ENCODE measurements at places on chromosomes 6 and 20.

GRCh38 chr6:148972481-148972880, 225.7 kb downstream of the UST start:
- DNase-seq, result no peak

DNA sequence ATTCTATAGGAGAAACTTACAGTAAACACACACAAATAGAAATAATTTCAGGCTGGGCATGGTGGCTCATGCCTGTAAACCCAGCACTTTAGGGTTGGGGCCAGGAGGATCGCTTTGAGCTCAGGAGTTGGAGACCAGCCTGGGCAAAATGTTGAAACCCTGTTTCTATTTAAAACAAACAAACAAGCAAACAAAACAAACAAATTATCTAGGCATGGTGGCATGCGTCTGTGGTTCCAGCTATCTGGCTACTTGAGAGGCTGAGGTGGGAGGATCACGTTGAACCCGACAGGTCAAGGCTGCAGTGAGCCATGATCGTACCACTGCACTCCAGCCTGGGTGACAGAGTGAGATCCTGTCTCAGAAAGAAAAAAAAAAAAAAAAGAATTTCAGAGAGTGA, 64.0 kb downstream of the NHLRC1 start:
- DNase-seq, result no peak

DNA sequence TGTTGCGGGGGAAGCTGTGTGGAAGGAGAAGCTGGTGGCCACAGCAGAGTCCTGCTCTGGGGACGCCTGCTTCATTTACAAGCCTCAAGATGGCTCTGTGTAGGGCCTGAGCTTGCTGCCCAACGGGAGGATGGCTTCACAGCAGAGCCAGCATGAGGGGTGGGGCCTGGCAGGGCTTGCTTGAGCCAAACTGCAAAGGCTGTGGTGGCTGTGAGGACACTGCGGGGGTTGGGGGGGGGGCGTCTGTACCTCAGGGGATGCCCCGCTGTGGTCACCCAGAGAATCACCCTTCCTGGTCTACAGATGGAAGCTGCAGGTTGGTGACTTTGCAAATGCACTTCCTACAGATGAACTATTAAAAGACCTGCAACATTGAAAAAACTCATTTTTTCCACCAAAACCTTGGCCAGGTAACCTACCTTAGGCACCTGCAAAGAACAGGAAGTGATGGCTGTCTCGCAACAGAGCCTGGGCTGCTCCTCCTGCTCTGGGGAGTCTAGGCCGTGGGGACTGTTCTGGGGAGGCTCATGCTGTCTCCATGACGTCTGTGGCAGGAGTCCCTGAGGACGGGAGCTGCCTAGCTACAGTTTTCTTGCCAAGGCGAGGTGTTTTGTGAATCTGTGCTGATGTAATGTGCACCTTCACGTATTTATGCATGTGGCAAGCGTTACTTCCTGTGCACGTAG, 7.3 kb downstream of the NPBWR2 start:
- DNase-seq, result no peak

- no peak for DNase-seq
These were observed 14.3 kb downstream of the TBPL1 start for GRCh38 chr6:133967347-133967746.

- DNase-seq, result no peak
These were observed 6.4 kb downstream of the TNFRSF21 start for GRCh38 chr6:47303342-47303741.

DNA sequence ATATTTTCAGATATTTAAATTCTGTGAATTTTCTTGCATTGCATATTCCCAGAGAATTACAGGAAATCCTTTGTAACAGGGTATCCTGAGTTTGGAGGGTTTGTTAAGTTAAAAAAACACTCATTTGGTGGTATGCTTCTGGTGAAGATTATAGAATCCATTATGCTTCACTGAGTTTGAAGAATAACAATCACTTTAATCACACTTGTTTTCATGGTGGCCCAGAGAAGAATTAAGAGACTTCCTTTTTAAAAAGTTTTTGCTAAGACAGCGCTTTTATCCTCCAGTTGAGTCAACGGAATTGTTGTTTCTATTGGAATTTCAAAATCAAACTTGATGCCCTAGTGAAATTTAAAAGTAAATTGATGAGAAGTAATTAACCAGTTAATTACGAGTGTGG, 17.4 kb downstream of the PLEKHG1 start:
- no peak for DNase-seq

DNA sequence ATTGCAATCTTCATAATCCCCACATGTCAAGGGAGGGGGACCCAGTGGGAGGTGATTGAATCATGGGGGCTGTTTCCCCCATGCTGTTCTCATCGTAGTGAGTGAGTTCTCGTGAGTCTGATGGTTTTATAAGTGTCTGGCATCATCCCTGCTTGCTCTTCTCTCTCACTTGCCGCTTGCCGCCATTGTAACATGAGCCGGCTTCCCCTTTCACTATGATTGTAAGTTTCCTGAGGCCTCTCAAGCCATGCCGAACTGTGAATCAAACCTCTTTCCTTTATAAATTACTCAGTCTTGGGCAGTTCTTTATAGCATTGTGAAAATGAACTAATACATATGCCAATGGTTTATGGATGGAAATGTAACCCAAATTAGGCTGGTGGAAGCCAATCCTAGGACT, 109.4 kb upstream of the AKAP12 start:
- no peak for DNase-seq

- no peak for DNase-seq
These were observed 129.6 kb downstream of the EDN1 start for GRCh38 chr6:12419631-12420272.

GRCh38 chr20:53716395-53716794, 122.8 kb upstream of the ZNF217 start:
- DNase-seq, result no peak

- DNase-seq, result no peak
These were observed 304.7 kb downstream of the QKI start for GRCh38 chr6:163719028-163719742.

GRCh38 chr20:32808438-32808837, 11.3 kb upstream of the MAPRE1 start:
- no peak for DNase-seq

DNA sequence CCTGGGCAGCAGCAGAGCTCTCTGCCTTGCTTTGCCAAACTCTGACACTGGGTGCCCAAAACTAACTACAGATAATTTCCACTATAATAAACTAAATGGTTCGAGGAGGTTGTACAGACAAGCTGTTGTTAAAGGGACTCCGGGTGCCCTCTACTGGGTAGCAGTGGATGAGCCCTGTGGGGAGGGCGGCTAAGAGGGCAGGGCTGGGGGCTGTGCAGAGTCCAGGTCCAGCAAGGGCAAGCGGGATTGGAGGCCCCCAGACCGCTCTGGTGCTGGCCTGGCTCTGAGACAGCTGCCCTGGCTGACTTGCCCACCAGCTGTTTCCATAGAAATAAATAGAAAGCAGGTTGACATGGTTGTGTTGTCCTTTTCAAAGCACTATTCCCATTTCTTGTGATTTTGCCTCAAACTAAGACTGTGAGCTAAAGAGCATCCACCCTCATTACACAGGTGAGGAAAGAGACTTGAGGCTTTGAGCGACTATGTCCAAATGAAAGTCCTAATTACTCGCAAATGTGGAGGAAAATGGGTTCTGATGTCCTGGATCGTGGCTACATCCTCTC, 167.6 kb upstream of the CST7 start:
- DNase-seq, result peak; percentile 84

- DNase-seq, result peak; percentile 95
These were observed 131.8 kb downstream of the UNC5CL start for GRCh38 chr6:40907198-40907701.

- no peak for DNase-seq
These were observed 98.5 kb upstream of the SHLD1 start for GRCh38 chr20:5651746-5652145.

DNA sequence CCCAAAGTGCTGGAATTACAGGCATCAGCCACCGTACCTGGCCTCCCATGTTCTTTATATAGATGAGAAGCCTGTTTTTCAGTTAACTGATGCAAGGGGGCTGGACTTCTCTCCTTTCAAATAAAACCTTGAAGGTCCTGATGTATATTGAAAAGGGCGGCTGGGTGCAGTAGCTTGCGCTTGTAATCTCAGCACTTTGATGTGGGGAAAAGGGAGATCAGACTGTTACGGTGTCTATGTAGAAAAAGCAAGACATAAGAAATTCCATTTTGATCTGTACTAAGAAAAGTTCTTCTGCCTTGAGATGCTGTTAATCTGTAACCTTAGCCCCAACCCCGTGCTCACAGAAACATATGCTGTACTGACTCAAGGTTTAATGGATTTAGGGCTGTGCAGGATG, 16.1 kb upstream of the SAMHD1 start:
- no peak for DNase-seq

DNA sequence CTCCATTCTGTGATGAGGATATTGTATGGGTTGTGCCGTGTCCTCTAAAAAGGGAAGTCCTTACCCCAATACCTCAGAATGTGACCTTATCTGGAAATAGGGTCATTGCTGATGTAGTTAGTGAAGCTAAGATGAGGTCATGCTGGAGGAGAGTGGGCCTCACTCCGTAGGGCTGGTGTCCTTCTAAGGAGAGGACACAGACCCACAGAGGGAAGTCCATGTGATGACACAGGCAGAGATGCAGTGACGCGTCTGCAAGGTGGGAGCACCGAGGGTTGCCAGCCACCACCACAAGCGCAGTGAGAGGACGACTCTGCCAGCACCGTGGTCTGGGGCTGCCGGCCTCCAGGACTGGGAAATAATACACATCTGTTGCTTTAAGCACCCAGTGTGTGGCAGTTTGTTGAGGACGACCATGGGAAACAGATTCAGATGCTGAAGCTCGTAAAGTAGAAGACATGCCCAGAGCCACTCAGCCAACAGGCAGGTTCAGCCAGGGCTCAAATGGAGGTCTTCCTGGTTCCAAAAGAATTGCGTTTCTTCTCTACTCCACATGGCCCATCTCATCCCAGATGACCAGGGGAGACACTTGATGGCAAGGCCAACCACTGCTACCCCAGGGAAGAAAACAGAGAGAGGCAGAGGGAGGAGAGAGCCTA, 59.2 kb upstream of the DUSP22 start:
- DNase-seq, result no peak

DNA sequence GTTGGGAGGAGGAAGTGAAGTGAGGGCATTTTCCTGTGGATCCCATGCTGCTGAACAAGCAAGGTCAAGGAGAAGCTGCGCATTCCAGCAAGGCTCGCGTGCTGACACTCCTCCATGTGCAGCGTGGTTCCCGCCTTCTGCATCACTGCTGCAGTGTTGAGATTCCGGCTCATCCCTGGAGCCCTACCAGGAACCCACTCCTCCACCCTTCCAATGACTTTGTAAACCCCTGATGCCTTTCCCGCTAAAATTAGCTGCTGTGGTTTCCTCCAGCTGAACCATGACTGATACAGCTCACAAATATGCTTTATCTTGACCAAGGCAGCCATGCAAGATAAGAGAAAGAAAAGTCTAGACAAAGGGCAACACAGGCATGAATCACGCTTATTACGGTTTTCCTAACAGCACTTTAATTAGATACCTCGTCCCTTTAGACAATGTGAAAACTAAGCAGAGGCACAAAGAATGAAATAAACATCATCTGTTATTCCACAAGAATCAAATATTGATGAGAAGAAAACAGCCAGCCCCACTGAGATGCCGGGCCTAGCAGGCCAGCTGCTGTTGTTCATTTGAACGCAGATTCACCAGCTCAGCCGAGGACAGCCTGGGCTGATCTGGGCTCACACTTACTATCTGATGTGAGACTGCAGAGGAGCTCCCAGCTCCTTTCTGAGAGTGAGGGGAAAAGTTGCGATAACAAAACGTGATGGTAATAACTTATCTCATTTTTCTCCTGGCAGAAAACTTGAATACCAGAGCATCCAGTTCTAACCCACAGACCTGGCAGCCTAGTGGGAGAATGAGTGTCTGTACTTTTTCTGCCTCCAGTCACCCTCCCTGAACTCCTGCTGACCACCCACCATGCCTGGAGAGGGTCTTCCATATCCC, 14.2 kb upstream of the BNIP5 start:
- no peak for DNase-seq

- DNase-seq, result no peak
These were observed 47.0 kb upstream of the MANEA start for GRCh38 chr6:95530176-95530819.

- no peak for DNase-seq
These were observed 340.0 kb upstream of the PRDM1 start for GRCh38 chr6:105746130-105746505.

DNA sequence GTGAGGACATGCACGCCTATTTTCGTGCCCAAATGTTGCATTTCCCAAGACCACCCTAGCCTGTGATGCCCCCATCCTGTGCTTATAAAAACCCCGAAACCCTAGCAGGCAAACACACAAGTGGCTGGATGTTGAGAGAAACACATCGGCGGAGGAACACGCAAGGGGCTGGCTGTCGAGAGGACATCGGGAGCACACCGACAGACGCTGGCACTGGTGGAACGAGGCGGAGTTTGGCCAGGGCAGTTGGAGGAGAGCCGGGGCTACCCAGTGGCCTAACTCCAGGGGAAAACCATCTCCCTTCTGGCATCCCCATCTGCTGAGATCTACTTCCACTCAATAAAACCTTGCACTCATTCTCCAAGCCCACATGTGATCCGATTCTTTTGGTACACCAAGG, 225.9 kb upstream of the GRIK2 start:
- DNase-seq, result peak; percentile 6

- DNase-seq, result no peak
These were observed 267.0 kb downstream of the TMEM242 start for GRCh38 chr6:157056275-157056674.

Data from NCI-H446 treated with DMSO at 0.1 percent for 48 hours (cell line).